WTC11 (cell line): ENCODE measurements at places on chromosomes 7 and 10. TPM values are rescaled to one million over a fixed set of nuclear protein-coding genes. Genes with fewer than 3 reads are reported as not detected.

GRCh38 chr10:71076473-71077142, 135.8 kb upstream of the UNC5B start:
- peak; percentile 13 for DNase-seq

GRCh38 chr7:135366843-135367508, 133.3 kb downstream of the STRA8 start:
- DNase-seq = no peak

DNA sequence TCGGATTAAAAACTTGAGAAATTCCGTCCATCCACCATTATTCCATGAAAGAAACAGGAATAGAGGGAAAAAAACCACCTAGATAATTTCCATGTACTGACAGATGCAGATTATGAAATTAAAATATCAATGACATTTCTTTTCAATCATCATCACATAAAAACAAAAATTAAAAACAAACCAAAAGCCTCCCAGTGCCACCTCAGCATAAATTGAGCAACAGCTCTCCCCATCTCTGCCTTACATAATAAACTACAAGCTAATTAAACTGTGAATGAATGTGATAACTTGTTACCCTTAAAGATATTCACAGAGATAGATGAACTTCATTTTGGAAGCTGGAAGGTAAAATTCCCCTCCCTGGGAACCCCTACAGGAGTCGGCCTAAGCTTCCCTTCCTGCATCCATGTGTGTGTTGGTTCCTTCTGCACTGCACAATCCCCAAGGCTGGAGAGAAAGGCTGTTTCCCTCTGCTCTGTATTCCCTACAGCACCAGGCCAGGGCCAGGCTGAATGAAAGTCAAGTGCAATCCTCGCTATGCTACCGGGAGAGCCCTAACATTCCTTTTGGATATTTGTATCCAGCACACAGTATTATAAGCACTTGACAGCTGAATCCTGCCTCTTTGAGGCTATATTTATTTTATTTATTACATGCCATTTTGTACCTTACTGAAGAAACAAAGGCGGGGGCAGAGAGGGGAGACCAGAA, 8.1 kb downstream of the CCDC6 start:
- no peak for DNase-seq

Gene FZD1
- total RNA-seq = 2.0 TPM in 3 replicates

Gene OTUD1
- 7.9 to 9.8 TPM (median 9.0 TPM) in 3 replicates for total RNA-seq

- DNase-seq = no peak
These were observed 115.5 kb upstream of the DKK1 start for GRCh38 chr10:52198540-52198939.

GRCh38 chr7:76231583-76231982, 29.9 kb downstream of the SRRM3 start:
- DNase-seq = no peak

Gene NEUROG3
- 1.9 to 2.4 TPM (median 2.0 TPM) in 3 replicates for total RNA-seq

DNA sequence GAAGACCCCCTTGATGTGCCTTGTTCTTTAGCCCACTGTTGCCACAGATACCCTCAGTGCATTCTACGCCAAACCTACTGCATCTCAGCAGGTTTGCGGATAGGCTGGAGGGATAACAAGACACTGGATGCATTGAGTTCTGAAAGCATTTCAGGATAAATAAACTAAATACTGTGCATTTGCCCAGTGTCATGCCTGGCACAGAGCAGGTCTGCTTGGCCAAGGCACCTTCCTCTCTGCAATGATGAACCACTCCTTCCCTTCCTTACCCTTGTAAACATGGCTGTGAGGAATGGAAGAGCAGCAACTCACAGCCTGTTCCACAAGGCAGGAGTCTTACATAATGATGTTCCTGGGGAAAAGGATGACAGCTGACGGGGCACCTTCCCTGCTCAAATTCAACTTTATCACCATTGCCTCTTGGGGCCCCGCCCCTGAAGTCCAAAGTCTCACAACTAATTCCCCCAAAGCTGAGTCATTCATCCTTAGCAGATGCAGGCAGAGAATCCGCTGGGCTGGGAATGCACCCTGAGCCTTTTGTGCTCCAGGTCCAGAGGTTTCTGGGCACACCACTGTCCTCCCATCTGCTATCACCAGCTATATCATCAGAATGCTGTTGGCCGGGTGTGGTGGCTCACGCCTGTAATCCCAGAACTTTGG, 11.6 kb downstream of the DDX56 start:
- no peak for DNase-seq

- DNase-seq = peak; percentile 31
These were observed 28.0 kb downstream of the PRPF18 start for GRCh38 chr10:13614530-13615332.

Gene ASB10
- not detected in 3 replicates for total RNA-seq

DNA sequence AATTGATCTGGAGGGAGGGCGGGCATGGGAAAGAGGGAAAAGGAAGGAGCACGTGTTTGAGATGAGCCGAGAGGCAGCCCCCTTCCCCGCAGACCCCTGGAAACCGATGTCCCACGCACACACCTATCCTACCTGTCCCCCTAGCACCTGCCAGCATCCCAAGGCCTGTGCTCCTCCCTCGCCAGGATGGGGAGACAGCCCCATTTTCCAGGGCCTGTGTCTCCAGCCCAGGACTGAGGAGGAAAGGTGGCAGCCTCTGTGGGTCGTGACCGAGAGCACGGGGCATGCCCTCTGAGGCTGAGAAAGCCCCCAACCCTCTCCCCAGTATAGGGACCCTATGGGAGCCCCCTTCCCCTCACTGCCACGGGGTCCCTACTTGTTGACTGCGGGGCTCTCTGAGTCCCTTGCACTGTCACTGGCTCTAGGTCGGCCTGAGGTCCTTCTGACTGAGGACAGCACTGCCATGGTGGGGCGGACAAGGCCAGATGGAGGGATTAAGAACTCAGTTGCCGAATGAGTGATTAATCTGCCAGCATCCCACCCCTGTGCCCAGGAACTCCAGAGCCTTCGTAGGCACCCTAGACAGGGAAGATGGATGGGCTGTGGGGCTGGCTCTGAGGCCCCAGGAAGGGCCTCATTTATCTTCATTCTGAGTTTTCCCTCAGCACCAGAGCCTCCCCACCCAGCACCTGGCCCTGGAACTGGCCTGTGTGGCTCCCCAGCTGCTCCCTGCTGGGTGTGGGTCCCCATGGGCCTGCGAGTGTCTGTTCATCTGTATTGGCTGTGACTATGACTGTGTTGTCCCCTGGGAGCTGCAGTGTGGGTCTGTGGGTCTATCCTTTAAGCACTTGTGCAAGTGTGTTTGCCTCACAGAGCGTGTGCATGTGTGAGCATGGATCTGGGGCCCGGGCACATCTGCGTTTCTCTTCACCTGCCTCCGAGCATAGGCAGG, 26.0 kb downstream of the CRHR2 start:
- DNase-seq = no peak

GRCh38 chr10:126910196-126910595, 5.0 kb downstream of the DOCK1 start:
- no peak for DNase-seq

Gene CPXM2
- total RNA-seq = 3.4 to 4.8 TPM (median 4.7 TPM) in 3 replicates

Gene ADCY1
- 25.6 to 29.0 TPM (median 26.4 TPM) in 3 replicates for total RNA-seq

Gene CNPY1
- 0.09 TPM in 2 of 3 replicates, not detected in the other for total RNA-seq

Gene CALHM2
- 1.8 to 2.4 TPM (median 1.9 TPM) in 3 replicates for total RNA-seq

DNA sequence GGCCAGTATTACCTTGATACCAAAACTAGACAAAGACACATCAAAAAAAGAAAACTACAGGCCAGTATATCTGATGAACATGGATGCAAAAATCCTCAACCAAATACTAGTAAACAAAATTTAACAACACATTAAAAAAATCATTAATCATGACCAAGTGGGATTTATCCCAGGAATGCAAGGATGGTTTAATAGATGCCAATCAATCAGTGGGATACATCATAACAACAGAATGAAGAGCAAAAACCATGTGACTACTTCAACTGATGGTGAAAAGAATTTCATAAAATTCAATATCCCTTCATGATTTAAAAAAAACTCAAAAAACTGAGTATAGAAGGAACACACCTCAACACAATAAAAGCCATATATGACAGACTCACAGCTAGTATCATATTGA, 25.2 kb upstream of the UBN2 start:
- DNase-seq = no peak

DNA sequence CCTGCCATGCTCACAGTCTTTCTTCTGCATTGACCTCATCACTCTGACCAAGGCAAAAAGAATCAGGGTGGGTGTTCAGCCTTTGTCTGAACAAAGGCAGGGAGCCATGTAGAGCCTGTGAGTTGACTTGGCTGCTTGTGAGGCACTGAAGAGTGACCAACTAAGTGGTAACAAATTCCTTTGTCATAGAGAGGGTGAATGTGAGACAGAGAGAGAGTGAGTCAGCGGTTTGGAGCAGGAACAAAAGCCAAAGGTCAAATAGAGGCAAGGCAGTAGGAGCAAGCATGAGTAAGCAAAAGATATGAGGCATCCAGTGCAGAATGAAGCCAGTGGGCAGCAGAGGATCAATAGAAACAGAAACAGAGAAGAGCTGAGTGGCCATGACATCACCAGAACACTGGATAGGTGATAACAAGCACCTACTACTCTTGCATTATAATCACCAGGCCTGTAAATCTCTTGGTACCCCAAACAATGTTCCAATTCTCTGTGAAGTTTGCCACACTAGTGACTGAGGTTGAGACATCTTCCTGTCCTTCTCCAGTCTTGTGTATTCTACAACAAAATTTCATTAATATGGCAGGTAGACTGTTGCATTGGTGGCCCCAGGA, 116.2 kb upstream of the LAMB4 start:
- DNase-seq = no peak

GRCh38 chr10:21675157-21675796, 141.2 kb downstream of the MLLT10 start:
- DNase-seq = peak; percentile 62

Gene WIPF3
- 9.9 to 11.4 TPM (median 10.5 TPM) in 3 replicates for total RNA-seq

- DNase-seq = no peak
These were observed 77.3 kb downstream of the HDAC9 start for GRCh38 chr7:18572885-18573284.

DNA sequence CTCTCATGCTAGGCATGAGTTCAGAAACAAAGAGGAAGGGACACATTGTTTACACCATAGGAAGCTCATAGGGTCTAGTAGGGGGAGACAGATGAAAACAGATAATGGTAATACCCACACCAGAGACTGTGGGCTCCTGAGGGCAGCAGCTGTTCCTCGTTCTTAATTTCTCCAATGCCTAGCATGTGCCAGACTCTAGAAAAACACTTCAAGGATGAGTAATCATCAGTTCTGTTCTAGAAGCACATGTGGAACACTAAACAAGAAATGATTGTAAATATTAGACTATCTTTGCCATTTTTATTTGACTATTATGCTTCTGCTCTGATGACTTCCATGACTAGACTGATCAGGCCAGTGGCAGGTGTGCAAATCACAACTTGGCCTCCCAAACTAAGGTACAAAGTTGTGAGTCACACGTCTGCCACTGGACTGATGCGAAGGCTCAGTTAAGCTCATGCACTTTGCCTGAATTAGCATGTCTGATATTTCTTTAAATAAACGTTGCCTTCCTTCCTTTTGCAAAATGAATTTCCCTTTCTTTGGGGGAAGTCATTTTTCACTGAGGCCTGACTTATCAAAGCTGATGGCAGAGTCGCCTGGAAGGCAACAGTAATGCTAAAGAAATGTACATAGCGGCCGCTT, 89.2 kb upstream of the FGL2 start:
- no peak for DNase-seq

Gene FBXO24
- total RNA-seq = 0.70 to 1.3 TPM (median 0.94 TPM) in 3 replicates

Gene FLNC
- total RNA-seq = 6.3 to 8.0 TPM (median 6.8 TPM) in 3 replicates

Gene FOXI2
- 1.2 to 1.7 TPM (median 1.4 TPM) in 3 replicates for total RNA-seq

DNA sequence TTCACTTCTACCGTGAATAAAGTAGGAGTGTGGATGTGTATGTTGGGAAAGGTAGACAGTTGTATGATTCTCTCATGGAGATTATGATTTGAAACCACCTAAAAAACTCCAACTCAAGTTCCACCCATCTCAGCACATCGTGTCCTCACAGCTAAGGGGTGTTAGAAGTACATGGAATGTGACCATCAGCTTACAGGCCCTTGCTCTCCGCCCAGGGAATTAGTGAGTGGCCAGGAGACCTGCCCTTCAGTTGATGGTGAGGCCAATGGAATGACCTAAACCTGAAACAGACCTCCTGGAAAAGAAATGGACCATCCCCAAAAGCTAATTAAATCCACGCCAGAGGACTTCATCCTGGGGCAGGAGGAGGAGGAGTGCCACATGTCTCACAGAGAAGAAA, 2.1 kb upstream of the WNT2 start:
- peak; percentile 29 for DNase-seq

DNA sequence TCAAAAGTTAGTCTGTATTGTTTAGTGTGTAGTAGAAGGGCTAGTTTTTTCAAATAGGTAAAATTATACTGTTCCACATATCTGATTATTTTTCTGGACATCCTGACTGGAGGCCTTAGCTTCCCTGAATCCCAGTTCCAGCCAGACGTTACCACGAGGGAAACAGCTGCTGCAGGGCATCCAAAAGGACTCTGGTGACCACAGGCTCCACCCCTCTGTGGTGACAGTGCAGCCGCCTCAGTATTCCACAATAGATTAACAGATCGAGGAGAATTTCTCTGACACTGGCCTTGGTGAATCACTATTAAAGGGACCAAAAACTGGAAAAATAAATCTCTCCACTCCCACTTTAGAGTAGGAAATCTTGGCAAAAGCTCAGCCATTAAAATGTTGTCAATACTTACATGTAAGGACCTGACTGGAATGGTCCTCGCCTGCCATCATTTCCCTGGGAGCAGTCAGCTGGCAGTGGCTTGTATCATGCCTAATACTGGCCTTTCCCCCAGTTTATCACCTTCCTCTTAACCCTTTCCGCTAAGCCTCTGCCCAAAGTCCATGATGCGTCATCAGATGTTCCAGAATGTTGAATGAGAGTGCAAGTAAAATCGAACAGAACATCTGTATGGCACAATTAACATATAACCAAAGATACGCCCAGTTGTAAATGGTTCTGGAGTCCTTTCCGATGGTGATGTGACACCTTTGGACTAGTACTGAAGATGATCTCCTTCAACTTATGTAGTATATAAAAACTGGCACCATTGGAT, 31.6 kb downstream of the ENO4 start:
- no peak for DNase-seq

- no peak for DNase-seq
These were observed 345.1 kb downstream of the ARL4A start for GRCh38 chr7:13032576-13032975.

Gene LIPA
- total RNA-seq = 32.9 to 47.3 TPM (median 37.8 TPM) in 3 replicates

DNA sequence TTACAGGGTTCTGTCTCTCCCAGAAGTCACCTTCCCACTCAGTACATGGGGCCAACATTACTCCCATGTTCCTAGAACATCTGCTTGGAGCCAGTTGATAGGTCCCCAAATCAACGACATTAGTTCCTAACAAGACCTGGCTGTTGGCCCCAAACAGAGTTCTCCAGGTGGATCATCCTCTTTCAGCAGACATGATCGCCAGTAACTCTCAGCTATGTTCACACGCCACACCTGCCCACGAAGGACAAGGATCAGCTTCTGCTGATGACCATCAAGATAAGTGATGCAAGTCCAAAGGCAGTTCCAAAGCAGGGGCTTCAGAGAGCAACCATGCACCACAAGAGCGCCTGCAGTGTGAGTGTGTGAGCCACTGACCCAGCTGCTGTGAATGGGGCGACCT, 11.0 kb downstream of the ZNF777 start:
- DNase-seq = no peak

Gene SPDYE9
- not detected in 3 replicates for total RNA-seq

- DNase-seq = no peak
These were observed 221.2 kb downstream of the FAM107B start for GRCh38 chr10:14553448-14553847.
